ELF-1 (cell line): ENCODE measurements at places on chromosomes 1 and 21.

DNA sequence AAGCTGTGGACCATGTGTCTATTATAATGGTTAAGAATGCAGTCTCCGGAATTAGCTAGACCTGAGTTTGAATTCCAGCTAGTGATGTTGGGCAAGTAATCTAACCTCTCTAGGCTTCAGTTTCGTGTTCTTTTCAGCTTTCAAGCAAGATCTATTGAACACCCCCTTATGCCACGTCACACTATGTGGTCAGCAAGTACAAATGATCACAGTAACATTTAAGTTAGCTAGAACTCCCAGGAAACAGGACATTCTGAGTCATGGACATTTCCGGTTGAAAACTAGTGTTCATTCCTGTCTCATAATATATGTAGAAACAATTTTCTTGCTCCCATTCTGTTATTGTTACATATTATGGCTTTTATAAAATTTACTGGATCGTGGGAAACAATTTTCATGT lies 34.0 kb upstream of the NHLH2 start:
- no peak for DNase-seq

DNA sequence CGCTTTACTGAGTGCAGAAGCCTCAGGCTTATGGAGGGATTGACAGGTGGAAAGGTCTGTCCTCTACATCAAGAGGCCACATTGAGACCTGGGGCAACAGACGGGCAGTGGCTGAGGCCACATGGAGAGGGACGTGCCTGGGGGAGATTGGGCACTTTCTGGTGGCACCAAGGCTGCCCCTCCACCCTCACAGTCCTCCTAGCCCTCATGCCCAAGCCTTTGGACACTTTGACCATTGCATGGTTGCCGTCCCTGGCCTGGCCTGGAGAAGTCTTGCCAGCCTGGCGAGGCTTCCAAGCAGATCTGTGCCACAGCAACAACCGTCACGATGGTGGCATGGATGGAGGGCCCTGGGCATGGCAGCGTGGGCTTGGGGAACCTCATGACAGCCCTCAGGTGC lies 192.1 kb upstream of the VAMP3 start:
- DNase-seq: no peak

- DNase-seq: no peak
These were observed 8.7 kb downstream of the KPNA6 start for GRCh38 chr1:32116531-32116930.

DNA sequence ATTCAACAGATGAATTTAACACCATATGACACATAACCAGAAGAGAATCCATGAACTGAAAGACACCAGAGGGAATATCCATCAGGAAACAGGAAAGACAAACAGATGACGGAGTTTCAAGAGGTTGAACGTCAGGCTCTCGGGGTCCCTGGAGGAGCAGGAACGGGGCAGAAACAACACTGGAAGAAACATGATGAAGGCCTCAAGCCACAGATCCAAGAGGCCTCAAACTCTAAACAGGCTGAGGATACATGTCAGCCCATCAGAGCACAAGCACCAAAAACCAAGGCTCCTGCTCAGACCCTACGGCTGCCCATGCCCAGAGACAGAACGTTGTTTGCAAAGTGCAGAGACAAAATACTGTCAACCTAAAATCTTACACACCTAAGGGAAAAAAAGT lies 7.0 kb downstream of the INTS11 start:
- DNase-seq: no peak

GRCh38 chr1:79845936-79846335 lies 839.4 kb upstream of the ADGRL4 start:
- DNase-seq: no peak

DNA sequence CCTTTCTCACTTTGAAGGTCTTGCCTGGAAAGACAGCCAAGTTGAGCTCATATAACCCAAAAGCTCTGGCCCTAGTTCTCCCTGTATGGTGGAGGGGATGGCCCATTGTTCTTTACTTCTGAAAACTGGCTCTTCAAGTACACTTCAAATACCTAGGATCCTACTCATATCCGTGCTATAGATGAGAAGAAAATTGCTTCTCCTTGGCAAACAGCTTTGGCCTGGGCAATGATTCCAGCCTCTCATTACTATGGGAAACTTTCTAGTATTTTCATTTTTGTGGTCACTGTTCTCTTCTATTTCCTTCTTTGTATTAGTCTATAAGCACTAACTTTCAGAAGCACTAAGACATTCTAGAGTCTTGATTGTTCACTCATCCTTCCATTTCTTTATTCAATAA lies 53.7 kb downstream of the ZNF697 start:
- DNase-seq: no peak

DNA sequence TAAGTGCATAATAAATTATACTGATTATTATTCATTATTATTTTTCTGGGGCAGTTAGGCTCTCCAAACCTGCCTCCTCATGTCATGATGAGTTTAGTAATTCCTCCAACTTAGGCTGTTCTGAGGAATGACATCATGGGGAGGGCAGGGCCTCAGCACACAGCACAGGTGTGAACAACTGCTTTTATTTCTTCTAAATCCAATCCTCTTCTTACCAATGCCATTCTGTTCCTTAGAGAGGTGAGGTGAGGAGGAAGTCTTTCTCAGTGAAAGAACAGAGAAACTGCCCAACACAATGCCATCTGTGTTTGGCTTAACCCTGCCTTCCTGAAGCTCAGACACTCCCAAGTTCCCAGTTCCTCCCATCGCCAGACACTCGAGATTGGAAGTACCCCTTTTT lies 45.4 kb upstream of the WASF2 start:
- DNase-seq: no peak

GRCh38 chr1:93438716-93439115 lies 9.2 kb upstream of the FNBP1L start:
- DNase-seq: no peak

GRCh38 chr1:167173516-167174184 lies 47.0 kb upstream of the POU2F1 start:
- no peak for DNase-seq

DNA sequence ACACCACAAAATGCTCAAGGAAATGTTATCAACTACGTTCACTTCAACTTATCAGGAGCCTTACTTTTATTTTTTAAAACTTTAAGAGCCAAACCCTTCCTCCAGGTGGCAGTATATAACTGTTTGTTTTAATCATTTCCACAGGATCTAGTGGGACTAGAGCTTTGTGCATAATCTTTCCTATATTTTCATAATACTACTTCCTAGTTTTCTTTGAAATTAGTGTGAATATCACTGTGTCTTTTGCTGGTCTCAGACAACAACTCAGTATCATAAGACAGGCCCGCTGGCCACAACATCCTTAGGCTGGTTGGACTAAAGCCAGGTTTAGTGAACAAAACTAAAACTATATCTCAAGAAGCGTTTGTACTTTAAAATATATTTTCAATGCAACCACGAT lies 145.5 kb downstream of the TIAM1 start:
- no peak for DNase-seq

- DNase-seq: no peak
These were observed 366.9 kb upstream of the VAMP3 start for GRCh38 chr1:7404046-7404742.

- DNase-seq: no peak
These were observed 56.7 kb downstream of the SLC44A5 start for GRCh38 chr1:75554181-75554580.

DNA sequence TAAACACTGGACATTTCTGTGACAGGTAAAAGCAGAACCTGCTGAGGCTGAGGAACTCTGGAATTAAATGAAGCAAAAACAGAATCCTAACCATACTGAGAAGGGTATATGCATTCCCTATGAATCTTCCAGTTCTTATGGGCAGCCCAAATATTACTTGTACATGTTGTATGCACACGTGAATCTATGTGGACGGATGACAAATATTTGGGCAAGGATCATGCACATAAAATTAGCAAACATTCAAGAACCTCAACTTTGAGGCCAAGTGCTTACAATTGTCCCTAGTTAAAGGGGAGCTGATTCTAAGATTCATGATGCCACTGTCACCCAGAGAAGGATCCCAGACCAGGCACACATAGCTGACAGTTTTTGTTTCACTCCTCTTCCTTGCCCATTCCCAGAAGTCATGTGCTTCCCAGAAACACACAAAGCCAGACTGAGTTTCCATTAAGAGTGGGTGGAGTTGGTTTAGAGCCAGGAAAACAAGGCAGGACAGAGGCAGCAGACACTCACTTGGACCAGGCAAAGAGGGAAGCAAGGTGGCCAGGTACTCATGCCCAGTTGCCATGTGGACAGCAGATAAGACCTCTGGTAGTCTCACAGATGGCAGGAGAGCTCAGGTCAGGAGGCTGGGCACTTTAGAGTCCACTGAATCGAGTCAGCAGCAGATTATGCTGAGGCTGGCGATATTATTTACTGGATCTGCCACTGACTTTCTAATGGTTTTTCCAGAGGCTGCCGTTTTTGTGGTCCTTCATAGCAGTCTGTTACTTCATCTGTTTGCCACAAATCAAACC lies 25.6 kb downstream of the AK2 start:
- DNase-seq: no peak

GRCh38 chr1:208206092-208206698 lies 38.0 kb downstream of the PLXNA2 start:
- no peak for DNase-seq

DNA sequence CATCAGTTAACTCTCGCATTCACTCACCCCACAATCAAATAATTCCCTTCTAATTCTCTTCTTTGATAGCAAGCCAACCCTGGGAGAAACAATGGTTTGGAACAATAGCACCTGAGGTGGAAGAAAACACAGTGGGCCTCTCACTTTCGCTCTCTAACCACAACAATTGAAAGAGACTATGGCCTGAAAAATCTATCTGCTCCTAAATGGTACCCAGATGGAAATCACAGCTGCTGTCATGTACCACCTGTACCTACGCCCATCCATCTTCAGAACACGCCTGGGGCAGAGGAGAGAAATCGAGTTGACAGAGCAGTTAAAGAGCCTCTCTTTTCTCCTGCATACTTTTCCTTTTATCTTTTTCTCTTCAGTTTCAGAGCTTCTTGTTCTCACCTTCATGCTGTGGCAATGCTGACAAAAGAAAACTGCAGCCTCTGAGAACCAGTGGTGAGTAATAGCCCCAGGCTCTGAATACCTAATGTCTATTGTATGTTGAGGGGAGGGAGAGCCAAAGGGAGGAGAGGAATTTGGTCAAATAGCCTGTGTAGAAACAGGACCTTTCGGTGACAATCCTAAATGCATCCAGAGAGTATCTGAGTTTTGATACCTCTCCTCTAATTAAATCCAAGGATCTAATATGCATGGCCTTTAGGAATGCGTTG lies 57.7 kb downstream of the ZC3H11B start:
- DNase-seq: peak; percentile 95

DNA sequence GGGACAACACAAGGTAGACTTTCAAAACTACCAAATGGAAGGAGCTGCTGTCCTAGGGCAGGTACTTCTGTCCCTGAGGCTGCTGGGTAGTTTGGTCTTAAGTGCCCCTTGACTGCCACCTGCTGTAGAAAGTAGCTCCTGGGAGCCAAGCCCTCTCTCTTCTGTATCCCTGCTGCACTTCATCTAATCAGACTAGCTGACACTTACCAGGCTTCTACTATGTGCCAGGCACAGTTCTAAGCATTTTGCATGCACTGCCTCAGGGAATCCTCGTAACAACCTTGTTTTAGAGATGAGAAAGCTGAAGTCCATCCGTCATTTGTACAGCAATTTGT lies 15.9 kb upstream of the SRSF4 start:
- peak; percentile 87 for DNase-seq

GRCh38 chr1:26066160-26066559 lies 1.3 kb downstream of the TRIM63 start:
- DNase-seq: peak; percentile 34

DNA sequence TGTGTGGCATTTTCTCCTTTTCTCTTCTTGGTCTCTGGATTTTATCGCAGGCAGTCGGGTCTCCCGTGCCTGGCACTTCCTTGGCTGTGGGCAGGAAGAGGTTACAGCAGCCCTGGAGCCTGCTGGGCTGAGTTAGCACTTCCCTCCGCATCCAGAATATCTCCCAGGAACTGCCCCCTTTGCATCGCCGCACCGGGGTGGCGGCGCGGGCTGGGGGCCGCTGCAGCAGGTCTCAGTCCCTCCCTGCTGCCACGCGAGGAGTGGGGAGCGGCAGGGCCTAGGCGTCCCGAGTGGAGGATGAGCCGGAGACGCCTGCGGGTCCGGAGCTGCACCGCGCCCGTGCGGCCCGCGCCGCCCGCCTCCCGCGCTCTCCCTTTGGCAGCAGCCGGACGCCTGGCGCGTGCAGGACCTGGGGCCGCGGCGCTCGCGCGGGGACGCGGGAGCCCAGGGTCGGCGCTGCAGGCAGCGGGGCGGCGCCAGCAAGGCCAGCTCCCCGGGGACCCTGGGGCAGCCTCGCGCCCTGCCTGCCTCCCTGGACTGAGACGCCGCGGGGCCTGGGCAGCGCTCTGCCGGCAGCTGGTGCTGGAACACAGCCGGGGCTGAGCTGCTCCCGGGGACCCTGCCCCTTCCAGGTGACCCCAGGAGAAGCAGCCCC lies 192.8 kb downstream of the PRDM2 start:
- peak; percentile 14 for DNase-seq

DNA sequence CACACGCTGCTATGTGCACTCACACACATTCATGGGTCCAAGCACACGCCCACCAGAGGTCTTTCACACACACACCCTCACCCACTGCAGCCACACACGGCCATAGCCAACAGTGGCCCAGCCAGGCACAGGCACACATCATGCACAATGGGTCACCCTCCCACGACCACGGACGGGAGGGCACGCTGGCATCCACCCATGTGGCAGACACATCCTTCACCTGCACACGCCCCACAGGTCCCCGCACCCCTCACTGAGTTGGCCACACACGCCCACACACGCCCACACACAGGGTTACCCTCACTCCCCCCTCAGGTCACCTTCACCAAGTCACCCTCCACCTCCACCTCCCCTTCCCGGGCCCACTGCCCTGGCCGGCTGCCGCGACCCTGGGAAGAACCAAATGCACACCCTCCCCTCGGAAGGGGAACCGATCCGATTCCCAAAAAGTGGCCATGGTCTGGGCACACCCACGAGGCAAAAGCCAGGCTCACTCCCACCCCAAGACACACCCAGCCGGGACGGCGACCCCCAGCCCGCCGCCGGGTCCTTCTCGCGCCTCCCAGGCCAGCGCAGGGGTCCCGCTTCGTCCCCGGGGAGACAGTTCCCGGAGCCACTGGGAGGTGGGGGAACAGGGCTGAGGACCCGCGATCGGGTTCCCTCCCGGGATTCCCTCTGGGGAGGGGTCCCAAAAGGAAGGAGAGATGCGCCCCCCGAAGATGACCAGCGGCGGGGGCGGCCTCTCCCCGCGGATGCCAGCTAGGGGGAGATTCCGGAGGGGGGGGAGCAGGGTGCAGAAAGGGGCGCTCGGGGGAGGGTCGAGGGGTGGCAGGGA lies 860 bp downstream of the SDC3 start:
- DNase-seq: peak; percentile 21
